ENCODE measurements at places on chromosomes 16 and 17. TPM values are rescaled to one million over a fixed set of nuclear protein-coding genes. Genes with fewer than 3 reads are reported as not detected.

GRCh38 chr16:57007530-57007929 lies 18.2 kb downstream of the NLRC5 start:
- DNase-seq: no peak

DNA sequence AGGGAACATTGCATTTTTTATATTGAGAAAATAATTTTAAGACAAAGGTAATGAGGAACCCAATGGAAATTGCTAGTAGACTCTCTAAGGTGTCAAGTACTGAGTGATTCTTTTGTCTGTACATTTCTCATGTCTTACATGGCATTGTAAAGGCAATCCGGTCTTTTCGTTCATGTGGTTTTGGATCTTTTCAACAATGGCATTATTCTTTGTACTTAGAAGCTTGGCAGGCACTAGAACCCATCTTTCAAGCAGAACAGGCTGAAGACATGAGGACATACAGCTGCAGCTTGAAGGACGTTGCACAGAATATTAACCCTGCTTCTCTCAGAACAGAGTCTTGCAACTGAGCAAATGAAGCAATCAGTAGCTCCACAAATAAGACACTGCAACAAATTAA lies 231.5 kb upstream of the ZFHX3 start:
- DNase-seq: no peak

- DNase-seq: no peak
Observed at GRCh38 chr17:77516902-77517301, 376.1 kb downstream of the SEC14L1 start.

- no peak for DNase-seq
Observed at GRCh38 chr16:10569621-10570020, 10.8 kb downstream of the EMP2 start.

RHBDL1 gene
- total RNA-seq: 1.2 TPM

PLCG2 gene
- total RNA-seq: 12.9 TPM

All from skin of body (tissue), 3 donors.